ENCODE measurements at places on chromosomes 16 and 17.

DNA sequence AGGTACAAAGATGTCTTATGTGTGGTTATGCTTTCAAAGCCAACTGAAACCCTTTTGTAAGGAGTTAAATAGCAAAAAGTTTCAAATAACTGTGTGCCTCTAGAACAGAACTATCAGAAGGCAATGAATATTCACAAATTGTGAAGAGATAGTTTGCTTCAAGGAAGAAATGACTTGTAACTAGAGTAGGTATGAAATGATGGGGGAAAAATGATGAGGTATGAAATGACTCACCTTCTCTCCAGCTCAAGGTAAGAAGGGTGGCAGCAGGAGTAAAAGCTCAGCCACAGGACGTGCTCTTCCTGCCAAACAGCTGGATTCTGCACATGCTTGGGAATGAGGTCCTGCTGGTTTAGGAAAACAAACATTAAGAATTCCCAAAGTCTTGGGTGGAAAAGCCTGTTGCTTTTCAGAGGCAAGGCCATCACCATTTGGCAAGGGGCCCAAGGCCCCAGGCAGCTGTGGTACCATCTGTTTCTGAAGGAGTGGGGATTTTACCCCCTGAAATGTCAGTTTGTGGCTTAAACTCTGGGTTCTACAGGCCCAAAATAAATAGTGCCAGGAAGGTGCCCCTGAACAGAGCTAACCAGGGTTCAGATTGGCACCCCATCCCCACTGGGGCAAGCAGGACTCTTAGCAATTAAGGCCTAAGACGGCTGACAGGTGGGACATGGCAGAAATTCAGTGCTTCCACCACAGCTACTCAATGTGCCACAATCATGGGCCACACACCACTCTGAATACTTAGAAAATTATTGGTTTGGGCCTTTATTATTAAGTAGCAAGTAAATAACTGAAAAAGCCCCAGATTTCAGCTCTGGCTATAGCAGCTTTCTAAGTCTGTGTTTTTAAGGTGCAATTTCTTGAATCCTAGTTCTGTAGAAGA lies 13.3 kb downstream of the HERPUD1 start:
- DNase-seq: no peak
- H3K4me1 ChIP-seq: no peaks in the 10 kb centered on the region
- H3K27ac ChIP-seq: peak overlapping the region; percentile 21

GRCh38 chr16:13314633-13315032 lies 413.2 kb downstream of the SHISA9 start:
- H3K36me3 ChIP-seq: no peaks in the 10 kb centered on the region
- peaks cover 4% of the 10 kb centered on the region for H3K4me1 ChIP-seq
- no peaks in the 10 kb centered on the region for H3K27me3 ChIP-seq
- DNase-seq: no peak
- H3K4me3 ChIP-seq: no peak overlapping the region

GRCh38 chr17:34311291-34311690 lies 7.9 kb upstream of the CCL8 start:
- H3K4me1 ChIP-seq: no peaks in the 10 kb centered on the region
- H3K36me3 ChIP-seq: no peaks in the 10 kb centered on the region
- peaks cover 15% of the 10 kb centered on the region for H3K27me3 ChIP-seq
- no peak overlapping the region for H3K4me3 ChIP-seq

GRCh38 chr17:31561469-31562375 lies 170.2 kb downstream of the RAB11FIP4 start:
- peaks cover 11% of the 10 kb centered on the region for H3K27me3 ChIP-seq
- no peak for DNase-seq
- H3K4me1 ChIP-seq: peaks cover 7% of the 10 kb centered on the region
- no peaks in the 10 kb centered on the region for H3K36me3 ChIP-seq
- H3K27ac ChIP-seq: no peak overlapping the region
- H3K4me3 ChIP-seq: no peak overlapping the region

DNA sequence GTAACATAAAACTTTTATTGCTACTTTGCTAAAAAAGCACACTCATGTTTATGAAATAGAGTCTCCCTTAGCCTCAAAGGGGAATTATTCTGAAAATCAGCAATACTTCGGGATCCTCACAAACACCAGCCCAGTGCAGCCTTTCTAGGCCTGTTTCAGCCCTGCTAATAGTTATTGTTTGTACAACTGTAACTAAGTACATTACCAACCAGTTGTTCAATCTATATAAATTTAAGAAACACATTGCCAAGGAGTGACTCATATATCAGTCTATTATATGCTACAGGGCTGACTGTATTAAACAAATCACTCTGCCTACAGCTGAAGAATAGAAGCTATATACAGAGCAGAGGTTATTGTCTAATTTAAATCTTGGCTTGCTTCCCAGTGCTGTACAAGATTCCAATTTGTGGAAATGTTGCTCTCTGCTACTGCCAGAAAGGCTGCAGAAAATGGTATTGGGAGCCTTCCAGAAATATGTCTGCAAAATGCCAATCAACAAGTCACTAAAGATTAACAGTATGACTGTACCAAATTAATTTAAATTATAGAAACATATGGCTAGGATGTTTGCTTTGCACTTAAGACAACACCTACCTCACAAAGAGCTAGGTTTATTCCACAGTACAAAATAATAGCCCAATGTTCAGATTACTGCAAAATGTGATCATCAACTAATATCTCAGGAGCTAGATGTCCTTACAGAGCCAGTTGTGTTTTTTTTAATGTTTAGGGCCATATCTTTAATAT lies 49.7 kb downstream of the TOX3 start:
- no peaks in the 10 kb centered on the region for H3K27me3 ChIP-seq
- no peak overlapping the region for H3K4me3 ChIP-seq

DNA sequence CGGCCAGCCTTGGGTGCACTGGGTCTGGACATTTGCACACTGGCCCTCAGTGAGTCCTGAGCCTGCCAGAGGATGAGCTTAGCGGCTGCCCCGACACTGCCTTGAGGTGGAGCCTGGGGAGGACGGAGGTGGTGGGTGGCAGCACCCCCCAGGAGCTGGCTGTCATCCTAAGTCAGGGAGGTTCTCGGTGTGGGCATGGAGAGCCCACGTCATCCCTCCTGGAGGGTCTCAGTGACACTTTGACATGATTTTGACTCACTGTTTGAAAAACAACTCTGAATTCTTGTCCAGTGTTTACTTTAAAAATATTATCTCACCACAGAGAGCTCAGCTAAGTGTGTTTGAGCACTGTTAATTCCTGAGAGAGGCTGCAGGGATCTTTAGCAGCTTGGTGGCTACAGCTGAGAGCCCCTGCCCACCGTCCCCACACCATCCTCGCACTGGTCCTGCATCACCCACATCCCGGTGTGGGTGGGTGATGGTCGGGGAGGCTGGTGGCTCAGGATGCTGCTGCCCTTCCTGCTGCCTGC lies 63.1 kb downstream of the BANP start:
- peaks cover 11% of the 10 kb centered on the region for H3K4me1 ChIP-seq
- no peak overlapping the region for H3K27ac ChIP-seq

DNA sequence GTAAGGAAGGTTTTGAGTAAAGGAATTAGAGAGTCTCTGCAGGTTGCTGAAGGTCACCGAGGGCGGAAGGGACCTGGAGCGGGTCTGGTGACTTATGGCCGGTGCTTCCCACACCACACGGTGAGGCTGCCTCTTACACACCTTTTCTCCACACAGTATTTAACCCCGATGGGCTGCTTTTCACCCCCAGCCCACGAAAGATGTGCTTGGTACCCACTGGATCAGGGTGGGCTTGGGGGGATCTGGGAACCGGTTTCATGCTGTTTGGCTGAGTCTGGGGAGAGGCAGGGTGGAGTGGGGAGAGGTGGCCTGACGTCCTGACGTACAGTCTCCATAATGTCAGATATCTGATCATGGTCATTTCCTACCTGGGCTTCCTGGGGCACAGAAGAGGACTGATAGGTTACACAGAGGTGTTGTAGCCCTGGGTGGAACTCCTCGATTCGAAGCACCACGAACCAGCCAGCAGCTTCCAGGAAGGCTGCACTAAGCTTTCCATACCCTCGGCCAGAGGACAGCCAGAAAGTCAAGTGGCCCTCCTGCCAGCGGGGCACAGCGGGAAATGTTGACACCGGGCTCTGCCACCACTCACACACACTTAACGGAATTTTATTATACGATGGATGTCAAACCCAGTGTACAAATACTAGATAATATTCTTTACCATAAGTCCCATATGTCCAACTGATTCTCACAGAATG lies 34.0 kb downstream of the OR1D5 start:
- H3K36me3 ChIP-seq: peaks cover 6% of the 10 kb centered on the region
- no peak overlapping the region for H3K27ac ChIP-seq
- H3K4me1 ChIP-seq: peaks cover 11% of the 10 kb centered on the region
- DNase-seq: no peak
- peaks cover 30% of the 10 kb centered on the region for H3K27me3 ChIP-seq

- no peaks in the 10 kb centered on the region for H3K36me3 ChIP-seq
- peak overlapping the region; percentile 39 for H3K4me3 ChIP-seq
- H3K27ac ChIP-seq: no peak overlapping the region
- peaks cover 6% of the 10 kb centered on the region for H3K4me1 ChIP-seq
- no peak for DNase-seq
Observed at GRCh38 chr17:75765981-75766380, 989 bp upstream of the GALK1 start.

DNA sequence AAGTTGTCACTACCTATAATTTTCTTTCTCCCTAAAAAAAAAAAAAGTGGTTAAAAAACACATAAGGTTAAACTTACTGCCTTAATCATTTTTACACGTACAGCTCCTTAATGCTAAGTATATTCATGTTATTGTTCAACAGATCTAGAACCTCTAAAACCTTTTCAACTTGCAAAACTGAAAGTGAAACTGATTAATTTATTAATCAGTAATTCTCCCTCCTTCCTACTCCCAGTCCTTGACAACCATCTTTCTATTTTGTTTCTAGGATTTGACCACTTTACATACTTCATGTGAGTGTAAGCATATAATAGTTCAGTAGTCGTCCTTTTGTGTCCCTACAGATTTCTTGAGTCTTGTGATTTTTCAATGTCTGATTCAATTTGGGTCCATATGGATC lies 251.4 kb upstream of the KIF2B start:
- peaks cover 2% of the 10 kb centered on the region for H3K27me3 ChIP-seq
- H3K36me3 ChIP-seq: no peaks in the 10 kb centered on the region
- no peak for DNase-seq
- H3K4me3 ChIP-seq: no peak overlapping the region
- H3K4me1 ChIP-seq: no peaks in the 10 kb centered on the region

DNA sequence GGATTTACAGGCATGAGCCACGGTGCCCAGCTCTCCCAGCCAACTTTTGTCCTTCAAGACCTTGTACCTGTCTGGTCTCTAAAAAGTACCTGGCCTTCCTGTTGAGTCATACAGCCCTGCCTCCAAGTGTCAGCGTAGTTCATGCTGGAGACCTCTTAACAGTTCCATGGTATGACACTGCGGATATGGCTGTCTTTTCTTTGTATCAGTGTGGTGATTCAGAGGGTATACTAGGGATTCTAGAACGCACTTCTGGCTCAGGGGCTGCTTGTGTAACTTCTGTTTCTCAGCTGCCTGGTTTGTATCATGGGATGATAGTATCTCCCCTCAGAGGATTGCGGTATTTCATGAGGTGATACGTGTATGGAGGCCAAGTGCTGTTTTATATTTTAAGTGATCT lies 2.0 kb upstream of the TMEM11 start:
- H3K36me3 ChIP-seq: no peaks in the 10 kb centered on the region
- H3K27me3 ChIP-seq: peaks cover 2% of the 10 kb centered on the region
- no peak for DNase-seq
- peaks cover 45% of the 10 kb centered on the region for H3K4me1 ChIP-seq
- peak overlapping the region; percentile 92 for H3K4me3 ChIP-seq

GRCh38 chr16:64541621-64542020 lies 580.2 kb downstream of the CDH11 start:
- peaks cover 1% of the 10 kb centered on the region for H3K27me3 ChIP-seq
- no peak overlapping the region for H3K27ac ChIP-seq
- H3K4me3 ChIP-seq: no peak overlapping the region
- no peak for DNase-seq
- peaks cover 8% of the 10 kb centered on the region for H3K36me3 ChIP-seq

GRCh38 chr17:72350073-72350472 lies 229.3 kb downstream of the SOX9 start:
- no peak for DNase-seq
- no peak overlapping the region for H3K27ac ChIP-seq
- H3K4me1 ChIP-seq: no peaks in the 10 kb centered on the region
- H3K27me3 ChIP-seq: peaks cover 4% of the 10 kb centered on the region

GRCh38 chr17:76556765-76557367 lies 17.0 kb downstream of the PRCD start:
- peaks cover 51% of the 10 kb centered on the region for H3K4me1 ChIP-seq
- H3K36me3 ChIP-seq: peaks cover 4% of the 10 kb centered on the region
- H3K27ac ChIP-seq: peak overlapping the region; percentile 96
- H3K27me3 ChIP-seq: peaks cover 7% of the 10 kb centered on the region
- DNase-seq: peak; percentile 68

DNA sequence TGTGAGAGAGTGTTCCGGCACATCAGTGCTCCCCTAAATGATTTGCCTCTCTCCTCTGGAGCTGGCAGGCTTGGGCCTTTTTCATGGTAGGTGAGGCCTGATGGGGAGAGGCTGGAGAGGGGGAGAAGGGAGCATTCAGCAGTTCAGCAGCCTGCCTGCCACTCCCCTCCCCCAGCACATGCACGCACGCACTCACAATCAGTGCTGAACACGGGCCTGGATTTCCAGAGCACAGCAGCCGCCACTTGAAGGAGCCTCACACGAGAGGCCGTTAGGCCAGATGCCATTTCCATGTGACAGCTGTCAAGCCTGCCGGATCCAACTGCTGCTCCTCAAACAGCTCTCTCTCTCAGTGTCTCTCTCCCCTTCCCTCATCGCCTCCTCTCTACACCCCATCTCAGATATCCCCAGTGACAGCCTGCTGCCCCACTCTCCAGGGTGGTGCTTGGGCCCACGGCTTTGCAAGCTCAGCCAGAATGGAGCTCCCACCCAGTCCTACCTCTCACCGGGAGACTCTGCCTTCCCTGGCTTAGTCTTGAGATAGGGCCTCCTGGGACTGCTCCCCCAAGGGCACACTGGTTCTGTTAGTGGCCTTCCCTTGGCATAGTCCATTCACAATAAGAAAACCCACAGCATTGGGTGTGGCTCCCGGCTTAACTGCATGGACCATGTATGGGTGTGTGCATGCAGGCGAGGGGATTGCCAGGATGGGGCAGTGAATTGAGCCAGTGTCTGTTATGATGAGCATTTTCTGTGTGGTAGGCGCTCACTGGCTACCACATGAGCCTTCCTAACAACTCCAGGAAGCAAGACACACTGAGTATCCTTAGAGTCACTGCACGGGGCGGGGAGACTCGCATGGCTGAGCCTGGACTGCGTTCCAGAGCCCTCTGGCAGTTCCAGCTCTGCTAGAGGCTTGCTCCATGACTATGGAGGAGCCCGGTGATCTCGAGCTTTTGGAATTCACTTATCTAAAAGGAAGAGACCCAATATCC lies 226.2 kb downstream of the CCDC182 start:
- no peak overlapping the region for H3K4me3 ChIP-seq
- no peaks in the 10 kb centered on the region for H3K4me1 ChIP-seq
- peaks cover 2% of the 10 kb centered on the region for H3K27me3 ChIP-seq
- H3K36me3 ChIP-seq: no peaks in the 10 kb centered on the region
- H3K27ac ChIP-seq: no peak overlapping the region
- DNase-seq: no peak

GRCh38 chr17:70074956-70075355 lies at the start of gene KCNJ16:
TSS of gene KCNJ16 (plus strand) at chr17:70075225. CDS start at chr17:70132088, 56,863 bp downstream.
- peaks cover 3% of the 10 kb centered on the region for H3K36me3 ChIP-seq
- H3K27me3 ChIP-seq: peaks cover 3% of the 10 kb centered on the region
- H3K4me1 ChIP-seq: no peaks in the 10 kb centered on the region
- H3K27ac ChIP-seq: no peak within 1 kb of the TSS
- no peak for DNase-seq
